ENCODE measurements at places on chromosomes 3 and 15.

GRCh38 chr15:65101411-65101890 is 13.5 kb downstream of the UBAP1L start:
- DNase-seq, result peak; percentile 89

- DNase-seq, result no peak
Measured at GRCh38 chr15:86164232-86164898, 84.7 kb downstream of the AGBL1 start.

DNA sequence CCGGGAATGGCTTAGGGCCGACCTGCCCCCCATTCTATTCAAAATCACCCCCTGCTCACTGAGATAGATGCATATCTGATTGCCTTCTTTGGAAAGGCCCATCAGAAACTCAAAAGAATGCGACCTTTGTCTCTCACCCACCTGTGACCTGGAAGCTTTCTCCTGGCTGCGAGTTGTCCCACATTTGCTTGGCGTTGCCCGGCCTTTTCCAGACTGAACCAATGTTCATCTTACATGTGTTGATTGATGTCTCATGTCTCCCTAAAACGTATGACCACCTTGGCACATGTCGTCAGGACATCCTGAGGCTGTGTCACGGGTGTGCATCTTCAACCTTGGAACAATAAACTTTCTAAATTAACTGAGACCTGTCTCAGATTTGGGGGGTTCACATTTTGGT is 3.4 kb upstream of the MUC20 start:
- no peak for DNase-seq

- DNase-seq, result no peak
Measured at GRCh38 chr3:71262364-71263265, 320.9 kb downstream of the FOXP1 start.

DNA sequence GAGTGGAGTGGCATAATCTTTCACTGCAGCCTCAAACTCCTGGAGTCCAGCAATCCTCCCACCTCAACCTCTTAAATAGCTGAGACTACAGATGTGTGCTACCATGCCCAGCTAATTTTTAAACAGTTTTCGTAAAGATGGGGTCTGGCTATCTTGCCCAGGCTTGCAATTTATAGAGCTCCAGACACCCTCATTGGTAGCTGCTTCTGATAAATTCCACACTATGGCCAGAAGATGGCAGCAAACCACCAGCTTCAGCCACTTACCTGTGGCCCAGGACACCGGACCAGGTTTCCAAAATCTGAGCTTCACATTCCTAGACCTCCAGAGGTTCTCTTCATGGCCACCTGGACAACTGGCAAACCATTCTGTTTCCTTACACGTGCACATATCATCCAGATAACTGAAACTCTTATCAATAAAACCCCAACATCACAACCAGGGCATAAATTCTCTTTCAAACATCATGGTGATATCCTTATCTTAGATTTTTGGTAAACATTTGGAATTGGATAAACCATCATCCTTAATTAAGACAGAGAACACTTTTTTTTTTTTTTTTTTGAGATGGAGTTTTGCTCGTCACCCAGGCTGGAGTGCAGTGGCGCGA is 28.9 kb downstream of the FBXW12 start:
- DNase-seq, result no peak

GRCh38 chr15:52414936-52415335 is 113.7 kb downstream of the MYO5A start:
- no peak for DNase-seq

DNA sequence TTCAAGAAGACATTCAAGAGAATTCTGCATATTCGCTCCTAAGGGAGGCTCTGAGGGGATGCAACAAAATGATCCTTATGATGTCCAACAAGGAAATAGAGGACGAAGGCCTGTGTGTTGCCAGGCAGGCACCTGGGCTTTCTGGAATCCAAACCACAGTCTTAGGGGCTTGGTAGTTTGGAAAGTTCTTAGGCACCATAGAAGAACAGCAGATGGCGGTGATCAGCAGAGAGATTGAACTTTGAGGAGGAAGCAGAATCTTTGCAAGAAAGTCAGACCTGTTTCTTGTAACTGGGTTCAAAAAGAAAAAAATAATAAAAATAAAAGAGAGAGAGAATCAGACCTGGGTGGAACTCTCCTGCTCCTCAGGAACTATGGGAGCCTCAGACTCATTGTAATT is 11.7 kb upstream of the ATG7 start:
- no peak for DNase-seq

GRCh38 chr15:65406424-65407000 is 16.2 kb downstream of the IGDCC4 start:
- no peak for DNase-seq

DNA sequence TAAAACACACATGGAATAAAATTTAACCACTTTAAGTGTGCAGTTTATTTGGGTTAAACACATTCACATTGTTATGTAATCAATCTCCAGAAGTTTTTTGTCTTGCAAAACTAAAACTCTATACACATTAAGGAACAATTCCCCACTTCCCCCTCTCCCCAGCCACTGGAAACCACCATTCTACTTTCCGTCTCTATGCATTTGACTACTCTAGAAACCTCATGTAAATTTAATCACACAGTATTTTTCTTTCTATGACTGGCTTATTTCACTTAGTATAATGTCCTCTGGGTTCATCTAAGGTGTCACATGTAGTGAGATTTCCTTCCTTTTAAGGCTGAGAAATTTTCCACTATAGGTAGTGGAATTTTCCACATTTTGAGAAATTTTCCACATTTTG is 568.7 kb upstream of the UBE2E2 start:
- no peak for DNase-seq

GRCh38 chr15:56249092-56249491 is 5.4 kb upstream of the RFX7 start:
- no peak for DNase-seq

- no peak for DNase-seq
Measured at GRCh38 chr3:111801693-111802092, 57.4 kb upstream of the PHLDB2 start.

GRCh38 chr15:28098360-28098765 is 752 bp downstream of the OCA2 start:
- no peak for DNase-seq

GRCh38 chr15:63998489-63998888 is 47.8 kb downstream of the DAPK2 start:
- no peak for DNase-seq

GRCh38 chr15:99921101-99921500 is 187.9 kb upstream of the LYSMD4 start:
- DNase-seq, result no peak

DNA sequence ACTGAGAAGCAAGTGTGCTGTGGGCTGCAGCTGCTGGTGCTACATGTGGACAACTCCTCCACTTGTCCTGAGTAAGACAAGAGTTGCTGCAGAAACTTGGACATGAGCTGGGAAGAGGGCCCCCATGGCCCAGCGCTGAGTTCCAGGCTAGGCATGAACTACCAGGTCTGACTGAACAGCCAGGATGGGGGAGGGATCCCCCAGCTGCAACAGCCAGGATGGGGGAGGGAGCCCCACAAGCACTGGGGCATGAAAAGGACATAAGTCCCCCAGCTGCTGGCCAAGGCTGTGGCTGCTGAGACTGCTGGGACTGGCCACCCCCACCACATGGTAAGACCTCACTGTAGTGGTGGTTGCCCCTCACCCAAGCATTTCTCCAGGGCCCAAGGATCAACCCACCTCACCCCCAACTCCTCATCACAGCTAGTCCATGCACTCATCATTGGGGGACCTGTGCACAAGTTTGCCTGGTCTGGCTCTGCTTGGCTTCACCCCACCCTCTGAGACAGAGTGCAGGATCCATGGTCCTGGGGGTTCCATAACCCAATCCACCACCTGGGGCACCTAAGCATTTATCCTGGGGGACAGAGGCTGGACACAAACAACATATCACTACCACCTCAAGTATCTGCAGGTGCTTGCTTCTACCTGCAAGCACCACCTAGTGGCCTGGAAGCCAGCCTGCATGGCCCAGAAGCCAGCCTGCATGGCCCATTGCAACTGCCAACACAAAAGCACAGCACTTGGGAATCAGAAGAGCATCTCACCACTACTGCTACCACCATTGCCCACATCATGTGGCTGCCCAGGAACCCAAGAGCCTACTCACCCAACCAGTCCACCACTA is 84.5 kb upstream of the STT3B start:
- no peak for DNase-seq

GRCh38 chr3:150759319-150759718 is 3.6 kb downstream of the SIAH2 start:
- DNase-seq, result no peak

DNA sequence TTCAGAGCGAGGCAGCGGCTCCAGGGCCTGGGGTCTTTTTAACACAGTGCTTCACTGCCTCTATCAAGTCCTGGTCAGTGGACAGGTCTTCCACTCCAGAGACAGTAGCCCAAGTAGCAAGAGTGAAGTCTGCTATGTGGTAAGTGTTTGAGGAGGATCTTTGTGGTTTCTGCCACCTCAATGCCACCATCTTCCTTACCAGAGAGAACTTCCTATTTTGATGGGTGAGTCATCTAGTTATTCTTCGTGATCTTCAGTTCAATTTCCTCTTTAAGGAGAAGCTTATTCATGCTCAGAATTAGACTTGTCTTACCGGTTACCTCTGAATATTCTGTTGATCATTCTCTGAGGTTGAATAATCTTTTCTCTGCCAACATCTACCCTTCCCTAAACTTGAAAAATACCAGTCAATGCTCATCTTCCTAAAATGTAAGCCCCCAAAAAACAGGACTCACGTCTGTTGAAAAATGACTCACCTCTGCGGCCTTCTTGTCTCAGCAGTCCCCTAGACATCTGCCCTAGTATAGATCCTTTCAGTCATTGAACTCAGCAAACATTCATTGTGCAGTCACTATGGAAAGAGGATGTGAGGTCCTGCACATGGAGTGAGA is 32.2 kb upstream of the BCL6 start:
- DNase-seq, result no peak

GRCh38 chr15:41806291-41807181 is 21.4 kb upstream of the JMJD7 start:
- DNase-seq, result no peak

GRCh38 chr3:48478626-48479555 is 25.1 kb downstream of the SHISA5 start:
- no peak for DNase-seq

GRCh38 chr3:143865302-143865701 is 17.0 kb upstream of the SLC9A9 start:
- no peak for DNase-seq
